ENCODE measurements at places on chromosomes 16 and 17.

- DNase-seq: no peak
Measured at GRCh38 chr16:6932871-6933385, 399.7 kb upstream of the RBFOX1 start.

DNA sequence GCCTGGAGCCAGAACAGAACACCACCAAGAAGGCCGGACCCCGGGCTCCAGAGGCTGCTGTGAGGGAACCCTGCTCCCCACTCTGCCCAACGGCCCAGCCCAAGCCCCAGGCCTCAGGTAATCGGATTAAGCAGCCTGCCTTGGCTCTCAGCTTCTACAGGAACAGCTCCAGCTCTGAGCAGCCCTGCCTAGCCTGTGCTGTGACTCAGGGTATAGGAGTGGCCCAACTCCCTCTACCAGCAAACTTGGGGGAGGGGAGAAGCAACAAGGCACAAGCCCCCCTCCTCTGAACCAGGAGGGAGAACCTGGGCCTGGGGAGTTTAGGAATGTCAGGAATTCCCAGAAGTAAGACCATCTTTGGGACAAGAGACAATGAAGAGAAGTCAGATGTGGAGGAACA, 849 bp upstream of the SOX15 start:
- no peak for DNase-seq

GRCh38 chr17:74467221-74467951, 952 bp downstream of the CD300A start:
- peak; percentile 33 for DNase-seq

- no peak for DNase-seq
Measured at GRCh38 chr17:59401725-59402124, 70.3 kb downstream of the YPEL2 start.

- DNase-seq: no peak
Measured at GRCh38 chr17:32519228-32520103, 32.7 kb downstream of the CDK5R1 start.

DNA sequence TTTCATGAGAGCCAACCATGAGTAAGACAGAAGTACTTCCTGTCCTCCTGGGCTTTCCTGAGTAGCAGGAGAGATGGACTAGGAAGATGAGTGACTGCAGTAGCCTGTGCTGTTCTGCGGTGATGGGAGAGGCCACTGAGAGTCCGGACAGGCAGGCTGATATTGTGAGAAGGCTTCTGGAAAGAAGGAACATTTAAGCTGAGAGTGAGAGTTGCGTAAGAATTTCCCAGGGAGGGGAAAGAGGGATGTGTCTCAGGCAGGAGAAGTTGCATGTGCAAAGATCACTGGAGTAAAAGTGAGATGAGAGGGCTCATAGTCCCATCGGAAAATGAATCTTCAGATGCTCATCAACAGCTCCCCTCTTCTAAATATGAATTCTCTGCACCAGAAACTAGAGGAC, 258.3 kb downstream of the RBFOX1 start:
- no peak for DNase-seq

DNA sequence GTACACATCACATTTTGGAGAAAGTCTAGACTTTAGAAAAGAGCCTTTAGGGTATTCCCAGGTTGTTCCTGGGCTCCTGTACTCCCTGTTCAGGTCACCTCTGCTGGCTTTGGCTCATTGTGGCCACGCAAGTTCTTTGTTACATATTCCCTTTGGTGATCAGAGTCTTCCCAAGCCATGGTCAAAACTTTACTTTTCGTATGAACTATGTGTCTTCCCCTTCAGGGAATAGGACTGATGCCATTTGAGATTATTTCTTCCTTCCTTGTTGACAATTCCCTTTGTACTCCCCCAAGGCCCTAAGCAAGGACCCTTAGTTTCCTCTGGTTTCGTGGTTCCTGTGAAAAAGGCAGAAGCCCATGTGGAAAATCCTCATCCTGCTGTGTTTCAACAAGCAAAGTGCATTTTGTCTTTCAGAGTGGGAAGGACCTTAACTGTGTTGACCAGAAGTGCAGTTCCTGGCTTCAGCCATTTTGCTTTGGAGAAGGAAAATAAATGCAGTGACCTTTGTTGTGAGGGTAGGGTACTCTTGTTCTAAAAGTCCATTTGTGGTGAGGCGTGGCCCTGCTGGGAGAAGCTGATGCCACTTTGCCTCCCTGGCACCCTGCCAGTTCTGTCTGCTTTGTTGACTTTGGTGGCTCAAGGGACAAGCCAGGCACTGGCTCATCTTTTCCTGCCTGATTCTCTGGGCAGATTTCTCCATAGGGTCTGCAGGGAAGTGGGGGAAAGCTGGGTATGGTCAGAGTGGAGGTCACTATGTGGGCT, 55.1 kb downstream of the ZNRF1 start:
- peak; percentile 58 for DNase-seq

- DNase-seq: no peak
Measured at GRCh38 chr17:43216369-43216761, 4.7 kb downstream of the TMEM106A start.

DNA sequence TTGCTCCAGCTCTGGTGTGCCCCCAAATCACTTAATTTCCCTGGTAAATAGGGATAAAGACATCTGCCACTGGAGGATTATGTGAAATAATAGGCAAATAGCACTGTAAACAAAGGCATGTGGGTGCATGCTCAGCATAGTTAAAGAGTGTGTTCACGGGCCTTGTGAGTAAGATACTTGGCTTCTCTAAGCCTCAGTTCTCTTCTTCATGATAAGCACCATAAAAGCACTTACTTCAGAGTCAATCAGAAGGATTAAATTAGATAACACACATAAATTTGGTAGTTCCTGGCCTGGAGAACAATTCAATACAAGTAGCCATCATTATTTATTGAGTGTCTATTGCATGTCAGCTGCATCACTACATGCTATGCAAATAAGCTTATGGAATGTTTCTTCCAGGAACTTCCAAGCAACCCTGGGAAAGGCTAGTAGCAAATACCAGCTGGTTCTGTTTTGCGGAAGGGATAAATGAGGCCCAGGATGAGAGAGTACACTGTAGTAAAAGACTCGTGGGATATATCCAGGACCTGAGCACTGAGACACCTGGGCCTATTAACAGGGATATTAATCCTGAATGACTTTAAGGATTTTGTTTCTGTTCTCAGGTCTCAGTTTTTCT, 14.5 kb downstream of the CCL11 start:
- DNase-seq: no peak

DNA sequence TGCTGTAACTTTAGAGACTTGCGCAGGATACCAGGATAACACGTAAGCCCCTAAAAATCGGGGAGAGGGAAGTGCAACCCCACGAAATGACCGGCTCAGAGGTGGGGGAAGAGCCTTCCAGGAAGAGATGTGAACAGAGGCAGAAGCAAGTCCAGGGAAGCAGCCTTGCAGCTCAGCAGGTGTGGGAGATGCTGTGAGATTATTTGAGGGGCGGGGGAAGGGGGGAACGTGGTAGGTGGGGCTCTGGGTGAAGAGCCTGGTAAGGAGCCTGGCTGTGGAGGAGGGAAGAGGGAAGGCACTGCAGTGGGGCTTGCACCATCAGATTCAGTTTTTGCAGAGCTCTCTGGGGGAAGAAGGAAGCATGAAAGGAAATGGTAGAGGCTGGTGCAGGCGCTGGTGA, 95.4 kb upstream of the CACNG5 start:
- no peak for DNase-seq

DNA sequence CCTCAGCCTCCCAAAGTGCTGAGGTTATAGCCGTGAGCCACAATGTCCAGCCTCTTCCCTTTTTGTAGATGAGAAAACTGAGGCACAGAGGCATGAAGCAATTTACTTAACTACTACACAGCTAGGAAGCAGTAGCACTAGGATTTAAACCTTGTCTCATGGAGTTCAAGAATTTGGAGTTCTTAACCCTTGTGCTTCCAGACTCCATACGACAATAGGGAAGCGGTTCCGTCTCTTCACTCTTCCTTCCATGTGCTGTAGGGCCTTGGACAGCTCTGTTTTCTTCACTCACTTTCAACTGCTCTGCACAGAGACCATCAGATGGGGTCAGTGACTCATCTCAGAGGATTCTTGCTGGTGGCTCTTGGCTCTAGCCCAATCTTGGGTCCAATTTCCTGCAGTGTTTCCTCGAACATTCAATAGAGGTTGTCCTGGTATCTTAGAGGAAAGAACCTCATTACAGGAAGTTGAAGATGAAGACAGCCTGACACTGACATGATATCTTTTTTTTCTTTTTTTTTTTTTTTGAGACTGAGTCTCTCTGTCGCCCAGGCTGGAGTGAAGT, 19.3 kb downstream of the ITGAL start:
- DNase-seq: peak; percentile 79

DNA sequence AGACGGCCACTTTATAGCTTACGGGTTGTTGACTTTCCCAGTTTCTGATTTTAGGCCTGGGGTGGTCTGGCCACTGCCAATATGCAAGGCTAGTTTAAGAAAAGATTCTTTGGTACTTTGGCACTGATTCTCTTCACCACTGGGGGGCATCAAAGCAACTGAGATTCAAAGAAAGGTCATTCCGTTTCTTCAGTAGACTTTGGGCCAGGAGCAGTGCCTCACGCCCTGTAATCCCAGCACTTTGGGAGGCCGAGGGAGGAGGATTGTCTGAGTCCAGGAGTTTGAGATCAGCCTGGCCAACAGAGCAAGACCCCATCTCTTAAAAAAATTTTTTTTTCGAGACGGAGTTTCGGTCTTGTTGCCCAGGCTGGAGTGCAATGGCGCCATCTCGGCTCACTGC, 53.0 kb downstream of the RPA1 start:
- DNase-seq: peak; percentile 48

DNA sequence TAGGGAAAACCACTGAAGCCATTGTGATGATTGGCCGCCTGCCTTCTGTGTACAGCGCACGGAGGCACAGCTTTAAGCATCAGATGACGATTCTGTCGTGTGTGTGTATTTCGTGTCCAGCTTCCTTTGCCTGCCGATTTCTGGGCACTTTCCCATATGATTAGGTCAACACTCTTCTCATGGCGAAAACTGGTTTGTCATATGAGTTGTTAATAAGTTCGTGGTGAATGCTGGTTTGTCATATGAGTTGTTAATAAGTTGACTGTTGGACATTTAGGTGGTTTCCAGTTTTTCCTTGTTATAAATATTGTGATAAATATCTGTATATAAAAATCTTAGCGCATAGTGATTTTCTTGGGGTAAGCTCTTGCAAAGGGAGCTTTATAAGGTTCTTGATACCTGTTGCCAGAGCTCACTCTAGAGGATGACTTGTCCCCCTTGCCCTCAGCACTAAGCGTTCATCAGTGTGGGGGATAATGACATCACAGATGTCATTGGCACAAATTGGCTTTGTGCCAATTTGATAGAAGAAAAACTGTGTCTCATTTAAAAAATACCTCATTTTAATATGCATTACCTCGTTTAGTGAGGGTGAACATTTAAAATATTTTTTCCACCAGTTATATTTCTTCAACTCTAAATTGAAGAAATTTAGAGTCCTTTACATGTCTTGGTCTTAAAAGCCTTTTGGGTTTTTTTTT, 40.0 kb downstream of the PGS1 start:
- DNase-seq: peak; percentile 13

DNA sequence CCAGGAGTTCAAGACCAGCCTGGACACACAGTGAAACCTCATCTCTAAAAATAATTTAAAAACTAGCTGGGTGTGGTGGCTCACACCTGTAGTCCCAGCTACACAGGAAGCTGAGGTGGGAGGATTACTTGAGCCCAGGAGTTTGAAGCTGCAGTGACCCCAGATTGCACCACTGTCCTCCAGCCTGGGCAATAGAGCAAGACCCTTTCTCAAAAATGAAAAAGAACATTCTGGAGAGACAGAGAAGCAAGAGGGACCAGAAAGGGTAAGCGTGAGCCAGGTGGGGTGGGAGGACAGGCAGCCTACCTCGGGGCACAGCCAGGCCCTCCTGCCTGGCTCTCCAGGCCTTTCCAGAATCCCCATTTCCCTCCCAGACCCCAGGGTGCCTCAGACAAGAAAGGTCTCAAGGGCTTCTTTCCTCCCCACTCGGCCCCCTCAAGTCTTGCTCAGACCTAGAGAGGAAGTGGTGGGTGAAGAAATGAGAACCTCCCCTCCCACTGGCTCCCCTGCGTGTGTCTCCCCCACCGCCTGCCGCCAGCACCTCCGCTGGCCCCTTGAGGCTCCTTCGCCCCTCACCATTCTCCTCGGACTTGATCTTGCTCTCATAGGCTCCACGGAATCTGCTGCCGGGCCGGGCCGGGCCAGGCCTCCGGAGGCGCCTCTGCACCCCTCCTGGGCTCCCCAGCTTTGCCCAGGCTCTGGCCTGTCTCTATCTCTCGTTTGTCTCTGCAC, 503 bp downstream of the C16orf54 start:
- peak; percentile 92 for DNase-seq

GRCh38 chr16:84759061-84759460, 59.3 kb downstream of the USP10 start:
- DNase-seq: peak; percentile 23
